Tongue (tissue), 3 donors: ENCODE measurements at places on chromosomes 1 and 21. TPM values are rescaled to one million over a fixed set of nuclear protein-coding genes. Genes with fewer than 3 reads are reported as not detected.

DNA sequence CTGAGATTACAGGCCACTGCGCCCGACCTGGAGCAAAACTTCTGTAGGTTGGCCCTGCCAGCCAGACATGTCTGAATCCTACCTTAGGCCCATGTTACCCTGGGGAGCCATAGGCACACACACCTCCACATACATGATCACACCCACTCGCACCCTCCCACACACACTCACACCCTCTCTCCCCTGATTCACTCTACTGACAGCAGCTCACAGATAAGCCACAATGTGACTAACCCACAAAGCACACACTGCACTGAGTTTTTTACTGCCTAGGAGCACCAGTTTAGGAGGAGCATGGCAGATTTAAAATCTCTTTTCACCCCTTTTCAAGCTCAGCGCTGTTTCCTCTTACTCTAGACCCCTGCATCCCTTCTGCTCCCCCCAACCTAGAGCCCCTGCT is 41.7 kb downstream of the SLC30A1 start:
- DNase-seq = no peak

Gene CFAP141
- not detected for total RNA-seq

GRCh38 chr1:228742281-228742860 is 7.1 kb downstream of the RHOU start:
- no peak for DNase-seq

Gene VANGL2
- 6.9 TPM for total RNA-seq

Gene GRIK1
- total RNA-seq = 0.31 TPM

Gene FNDC10
- 1.0 TPM for total RNA-seq

DNA sequence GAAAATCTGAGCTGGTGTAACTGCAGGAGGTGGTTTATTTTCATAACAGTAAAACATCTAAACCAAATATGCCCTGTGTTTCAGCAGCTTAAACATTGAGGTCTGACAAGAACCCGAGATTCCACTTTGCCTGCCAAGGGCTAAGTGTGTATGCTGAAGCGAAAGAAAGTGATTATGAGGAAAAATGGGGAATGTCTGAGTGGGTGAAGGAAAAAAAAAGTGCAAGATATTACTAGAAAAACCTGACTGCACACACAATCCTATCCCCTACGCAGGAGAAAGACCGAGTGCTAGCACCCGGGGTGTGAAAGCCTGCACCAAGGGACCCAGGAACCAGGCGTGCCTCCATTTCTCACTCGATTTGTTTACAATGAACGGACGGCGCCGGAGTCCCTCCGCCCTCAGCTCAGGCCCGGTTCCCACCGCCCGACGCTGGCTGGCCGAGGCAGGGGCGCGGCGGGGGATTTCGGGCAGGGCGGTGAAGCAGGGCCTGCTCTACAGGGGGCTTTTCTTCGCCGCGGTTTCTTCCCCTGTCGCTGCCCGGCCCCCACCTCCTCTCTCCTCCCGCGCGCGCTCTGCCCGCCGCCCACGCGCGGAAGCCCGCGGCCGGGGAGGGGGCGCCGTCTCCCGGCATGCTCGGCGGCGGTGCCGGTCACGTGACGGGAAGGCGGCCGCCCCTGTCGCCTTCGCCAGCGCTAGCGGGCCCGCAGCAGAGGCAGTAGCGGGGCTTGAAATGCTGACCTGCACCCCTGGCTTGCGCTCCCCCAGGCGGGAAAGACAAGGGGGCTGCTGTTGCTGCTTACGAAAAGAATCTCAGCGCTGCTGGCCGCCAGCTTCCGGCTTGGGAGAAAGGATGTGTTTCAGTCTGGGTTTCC is 35.9 kb downstream of the ITPKB start:
- DNase-seq = peak; percentile 90

GRCh38 chr1:85550784-85551516 is 29.6 kb upstream of the CCN1 start:
- peak; percentile 50 for DNase-seq

GRCh38 chr21:27026501-27026900 is 59.6 kb upstream of the ADAMTS5 start:
- DNase-seq = no peak

- peak; percentile 91 for DNase-seq
Measured at GRCh38 chr21:36260030-36260787, 59.8 kb upstream of the MORC3 start.

- DNase-seq = no peak
Measured at GRCh38 chr1:228956864-228957263, 221.6 kb downstream of the RHOU start.

- DNase-seq = no peak
Measured at GRCh38 chr1:229643996-229644745, 18.1 kb downstream of the URB2 start.

Gene VTCN1
- 3.8 TPM for total RNA-seq

GRCh38 chr1:39671433-39671792 is 494 bp downstream of the NT5C1A start:
- peak; percentile 81 for DNase-seq

GRCh38 chr1:33957854-33958253 is 94.0 kb downstream of the HMGB4 start:
- DNase-seq = no peak

Gene DPH2
- total RNA-seq = 12.2 TPM

- no peak for DNase-seq
Measured at GRCh38 chr1:114195819-114196218, 42.1 kb upstream of the SYT6 start.

DNA sequence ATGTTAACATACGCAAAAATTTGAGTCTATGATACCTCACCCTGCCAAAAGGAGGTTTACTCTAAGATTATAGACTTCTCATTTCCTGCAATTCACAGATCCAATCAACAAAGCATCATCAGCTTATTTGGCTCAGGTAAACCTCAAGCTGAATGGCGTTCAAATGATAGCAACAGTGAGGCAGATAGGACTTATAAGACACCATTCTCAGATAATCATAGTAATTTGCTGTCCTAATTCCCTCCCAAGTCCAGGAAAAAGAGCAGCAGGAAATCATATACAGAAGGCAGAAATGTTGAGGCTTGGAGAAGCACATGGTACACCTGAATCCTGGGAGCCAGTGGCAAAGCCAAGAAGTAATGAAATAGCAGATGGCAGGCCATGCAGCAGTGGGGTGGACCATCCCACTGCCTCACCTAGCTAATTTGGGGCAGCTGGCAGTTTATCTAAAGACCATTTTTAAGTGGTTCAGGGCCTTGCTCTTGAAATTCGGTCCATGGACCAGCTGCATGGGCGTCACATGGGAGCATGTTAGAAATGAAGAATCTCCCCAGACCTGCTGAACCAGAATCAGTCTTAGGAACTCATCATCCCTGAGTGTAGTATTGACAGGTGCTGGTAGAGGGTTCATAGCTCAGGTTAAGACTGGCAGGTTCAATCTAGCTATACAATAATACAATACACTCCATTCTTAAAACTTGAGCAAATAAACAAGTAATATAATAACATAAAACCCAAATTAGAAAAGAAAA is 57.7 kb downstream of the ASTN1 start:
- DNase-seq = no peak

- DNase-seq = no peak
Measured at GRCh38 chr1:160080381-160081100, 797 bp upstream of the KCNJ9 start.

DNA sequence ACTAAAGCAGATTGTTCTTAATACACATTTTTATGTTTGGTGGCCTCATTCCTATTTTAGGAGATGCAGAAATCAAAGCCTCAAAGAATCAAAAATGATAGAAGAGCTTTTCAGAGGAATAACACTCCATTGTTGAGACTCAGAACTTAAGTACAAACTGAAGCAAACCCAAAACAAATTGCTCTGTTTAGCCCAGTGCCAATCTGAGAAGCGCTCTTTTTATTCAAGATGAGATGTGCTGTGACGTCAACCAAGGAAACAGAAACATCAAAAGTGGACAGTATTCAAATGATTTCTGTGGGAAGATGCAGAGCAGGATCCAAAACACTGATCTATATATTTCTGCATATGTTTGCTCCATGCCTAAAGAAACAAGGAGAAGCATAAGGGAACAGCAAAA is 18.0 kb downstream of the COLGALT2 start:
- DNase-seq = no peak

- DNase-seq = no peak
Measured at GRCh38 chr1:208059409-208060001, 148.6 kb upstream of the CD34 start.

GRCh38 chr1:50135716-50136115 is 27.0 kb downstream of the ELAVL4 start:
- no peak for DNase-seq
